Stimulated activated CD8-positive, alpha-beta memory T cell treated with anti-CD3 and anti-CD28 coated beads, Interleukin-2, amount 100 ng/mL, for 1 hour (primary cell): ENCODE measurements at places on chromosomes 12 and 14.

DNA sequence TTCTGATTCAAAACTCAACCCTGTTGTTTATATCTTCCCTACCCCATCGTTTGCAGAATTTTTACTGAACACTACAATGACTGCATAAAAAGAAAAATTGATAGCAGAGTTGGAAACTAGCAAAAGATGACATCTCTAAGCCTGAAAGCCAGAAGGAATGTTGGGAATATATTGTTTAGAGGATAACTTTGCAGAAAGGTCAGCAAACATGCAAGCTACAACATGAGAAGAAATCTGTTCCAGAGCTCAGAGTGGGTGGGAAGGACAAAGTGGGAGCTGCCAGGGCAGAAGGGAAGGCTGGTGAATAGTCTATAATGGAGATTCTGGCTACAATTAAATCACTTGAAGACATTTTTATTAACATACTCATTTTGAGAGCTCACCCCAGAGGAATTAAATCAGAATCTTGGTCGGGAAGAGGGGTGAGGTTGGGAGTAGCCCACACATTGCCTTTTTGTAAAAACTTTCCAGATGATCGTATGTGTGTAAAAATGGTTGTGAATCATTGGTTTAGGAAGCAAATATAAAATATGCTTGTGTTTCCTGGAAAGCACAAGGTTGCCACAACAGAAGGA, 574.8 kb downstream of the FLRT2 start:
- DNase-seq, result no peak

GRCh38 chr14:78486081-78486480, 315.9 kb downstream of the NRXN3 start:
- no peak for DNase-seq

GRCh38 chr12:12159988-12160387, 89.2 kb downstream of the BCL2L14 start:
- DNase-seq, result no peak

- DNase-seq, result no peak
Measured at GRCh38 chr12:53062011-53062961, 12.4 kb downstream of the TNS2 start.

- no peak for DNase-seq
Measured at GRCh38 chr12:4796694-4797482, 76.7 kb downstream of the GALNT8 start.

GRCh38 chr14:75871181-75871880, 110.5 kb downstream of the TGFB3 start:
- no peak for DNase-seq

DNA sequence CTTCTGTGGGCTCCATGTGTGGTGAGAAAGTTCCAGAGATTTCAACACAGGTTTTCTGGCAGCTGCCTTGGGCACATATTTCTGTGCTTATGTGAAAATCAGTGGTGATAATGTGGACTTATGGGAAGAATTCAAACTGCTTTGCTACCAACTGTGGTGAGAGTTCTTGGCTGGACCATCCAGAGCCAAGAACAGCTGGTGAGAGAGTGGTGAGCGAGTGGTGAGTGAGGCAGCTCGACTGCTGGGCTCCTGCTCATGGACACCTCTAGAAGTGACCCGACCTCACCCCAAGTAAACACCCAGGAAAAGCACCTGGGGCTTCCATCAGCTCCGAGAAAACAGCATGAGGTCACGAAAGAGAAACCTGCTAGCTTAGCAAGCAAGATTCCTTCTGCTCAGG, 106.4 kb downstream of the PIWIL1 start:
- DNase-seq, result no peak

- DNase-seq, result no peak
Measured at GRCh38 chr14:57189070-57189469, 79.6 kb downstream of the EXOC5 start.

- no peak for DNase-seq
Measured at GRCh38 chr12:66679461-66680084, 697 bp upstream of the GRIP1 start.

DNA sequence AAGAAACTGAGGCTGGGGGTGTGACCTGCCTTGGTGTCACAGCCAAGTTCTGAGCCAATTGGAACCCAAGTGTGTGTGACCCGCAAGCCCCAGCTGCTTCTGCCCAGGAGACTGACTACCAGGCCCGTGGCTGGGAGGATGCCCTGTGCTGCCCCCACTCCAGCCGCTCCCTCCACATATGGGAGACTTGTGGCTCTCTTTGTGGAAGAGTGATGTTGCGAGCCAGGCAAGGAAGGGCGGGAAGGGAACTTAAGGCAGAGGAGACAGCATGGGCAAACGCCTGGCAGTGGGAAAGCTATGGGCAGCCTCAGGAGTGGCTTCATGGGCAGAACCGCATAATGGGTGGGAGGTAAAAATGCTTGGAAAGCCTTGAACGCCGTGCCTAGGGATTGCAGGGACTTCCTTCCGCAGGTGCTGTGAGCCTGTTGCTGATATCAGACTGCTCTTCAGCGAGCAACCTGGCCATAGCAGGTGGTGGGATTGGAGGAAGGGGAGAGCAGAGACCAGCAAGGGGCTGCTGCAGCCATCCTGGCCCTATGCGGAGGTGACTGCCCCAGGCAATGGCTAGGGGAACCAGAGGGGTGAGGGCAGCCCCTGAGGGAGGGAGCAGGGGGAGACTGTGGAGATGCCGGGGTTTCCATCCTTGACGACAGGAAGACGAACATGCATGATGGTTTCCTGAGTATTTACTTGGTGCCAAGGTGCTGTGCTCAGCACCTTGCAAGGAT, 115.7 kb downstream of the LGMN start:
- DNase-seq, result no peak

GRCh38 chr14:54472315-54472714, 16.5 kb downstream of the GMFB start:
- DNase-seq, result no peak

GRCh38 chr12:14188744-14189143, 176.7 kb upstream of the ATF7IP start:
- no peak for DNase-seq

DNA sequence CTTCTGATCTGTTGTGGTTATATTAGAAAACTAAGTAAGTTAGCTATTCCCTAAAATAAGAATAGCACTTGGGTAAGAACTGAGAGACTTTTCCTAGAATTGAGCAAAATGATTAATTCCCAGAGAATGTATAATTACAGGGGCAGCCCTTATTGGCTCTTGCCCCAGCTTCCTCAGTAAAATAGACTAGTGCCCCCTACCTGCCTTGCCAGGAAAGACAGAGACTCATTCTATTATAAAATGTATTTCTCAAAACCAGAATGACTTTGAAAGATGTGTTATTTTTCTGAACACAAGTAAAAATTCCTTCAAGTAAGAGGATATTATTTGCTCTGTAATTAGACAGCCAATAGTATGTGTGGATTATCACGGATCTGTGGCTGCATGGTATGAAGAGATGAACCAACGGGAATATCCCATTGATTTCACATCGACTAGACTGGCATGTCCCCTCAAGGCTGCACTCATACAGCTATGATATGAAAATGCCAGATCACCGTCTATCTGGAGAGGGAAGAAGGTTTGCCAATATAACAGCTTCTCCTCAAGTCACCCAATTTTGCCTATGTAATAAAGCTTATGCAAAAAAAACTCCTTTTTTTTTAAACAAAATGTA, 7.4 kb upstream of the GLRX5 start:
- DNase-seq, result no peak

DNA sequence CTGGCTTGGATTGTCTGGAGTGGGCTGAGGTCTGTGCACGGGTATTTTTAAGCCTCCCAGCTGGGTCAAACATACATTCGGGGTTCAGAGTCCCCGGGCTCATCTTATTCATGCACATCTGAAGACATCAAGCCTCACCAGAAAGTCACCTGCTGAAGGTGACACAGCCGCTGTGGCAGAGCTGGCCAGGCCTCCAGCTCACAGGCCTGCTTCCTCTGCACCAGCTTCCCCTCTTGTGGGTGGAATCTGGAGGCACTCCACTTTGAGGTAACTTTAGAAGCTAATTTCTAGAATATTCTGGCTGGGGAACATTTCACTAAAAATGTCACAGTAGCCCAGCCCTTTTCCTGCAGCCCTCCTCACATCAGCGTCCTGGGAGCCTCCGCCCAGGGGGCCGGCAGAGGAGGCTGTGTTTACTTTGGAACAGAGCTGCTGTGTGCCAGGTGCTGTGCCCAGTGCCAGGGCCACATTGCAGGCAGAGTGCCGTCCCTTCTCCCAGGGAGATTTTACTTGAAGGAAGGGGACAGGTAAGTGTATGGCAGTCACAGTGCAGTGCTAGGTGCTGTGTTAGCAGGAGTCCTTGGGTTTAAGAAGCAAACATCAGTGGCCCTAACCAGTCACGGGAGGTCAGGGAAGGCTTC, 62.2 kb downstream of the TSPAN11 start:
- no peak for DNase-seq

- no peak for DNase-seq
Measured at GRCh38 chr12:79895071-79895470, 39.8 kb downstream of the PPP1R12A start.

GRCh38 chr14:81165188-81165587, 55.6 kb downstream of the GTF2A1 start:
- no peak for DNase-seq

DNA sequence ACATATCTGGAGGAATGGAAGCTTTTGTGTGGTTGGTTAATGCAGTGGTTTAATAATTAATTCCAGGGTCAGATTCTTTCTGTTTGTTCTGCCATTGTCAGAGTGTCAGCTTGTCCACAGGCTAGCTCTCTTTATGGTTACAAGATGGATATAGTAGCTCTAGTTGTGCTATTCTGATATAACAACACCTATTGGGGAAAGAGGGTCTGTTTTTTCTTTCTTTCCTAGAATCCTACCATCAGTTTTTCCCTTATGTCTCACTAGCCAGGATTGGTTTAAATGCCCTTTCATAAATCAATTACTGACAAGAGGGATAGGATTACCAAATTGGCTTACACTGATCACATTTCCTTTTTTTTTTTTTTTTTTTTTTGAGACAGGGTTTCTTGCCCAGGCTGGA, 27.8 kb downstream of the CNOT2 start:
- DNase-seq, result no peak

GRCh38 chr14:96194657-96195431, 9.8 kb upstream of the BDKRB2 start:
- DNase-seq, result no peak

GRCh38 chr14:99790201-99790977, 2.8 kb upstream of the EML1 start:
- DNase-seq, result no peak

DNA sequence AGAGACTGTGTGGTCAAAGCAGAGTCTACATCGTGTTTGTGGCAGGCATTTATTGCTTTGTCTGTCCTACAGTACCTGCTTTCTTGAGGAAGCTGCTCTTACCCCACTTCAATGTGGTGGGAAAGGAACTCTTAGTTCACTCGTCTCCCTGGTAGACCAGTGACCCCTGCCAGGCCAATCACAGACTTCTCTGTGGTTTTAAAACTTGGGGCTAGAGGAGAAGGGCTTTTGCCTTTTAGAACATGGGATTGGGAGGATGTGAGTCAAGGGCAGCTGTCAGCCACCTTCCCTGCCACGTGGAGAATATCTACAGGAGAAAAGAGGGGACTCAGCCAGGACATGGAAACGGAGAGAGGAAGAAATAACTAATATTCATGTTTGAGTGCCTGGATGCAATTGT, 36.8 kb upstream of the TMED10 start:
- DNase-seq, result no peak

GRCh38 chr12:91896286-91897024, 249.2 kb downstream of the BTG1 start:
- DNase-seq, result no peak

- no peak for DNase-seq
Measured at GRCh38 chr12:16307856-16308475, 30.5 kb upstream of the SLC15A5 start.

- no peak for DNase-seq
Measured at GRCh38 chr12:2380946-2381345, 328.2 kb downstream of the CACNA1C start.

GRCh38 chr12:100553936-100554335, 19.5 kb upstream of the GAS2L3 start:
- DNase-seq, result no peak

DNA sequence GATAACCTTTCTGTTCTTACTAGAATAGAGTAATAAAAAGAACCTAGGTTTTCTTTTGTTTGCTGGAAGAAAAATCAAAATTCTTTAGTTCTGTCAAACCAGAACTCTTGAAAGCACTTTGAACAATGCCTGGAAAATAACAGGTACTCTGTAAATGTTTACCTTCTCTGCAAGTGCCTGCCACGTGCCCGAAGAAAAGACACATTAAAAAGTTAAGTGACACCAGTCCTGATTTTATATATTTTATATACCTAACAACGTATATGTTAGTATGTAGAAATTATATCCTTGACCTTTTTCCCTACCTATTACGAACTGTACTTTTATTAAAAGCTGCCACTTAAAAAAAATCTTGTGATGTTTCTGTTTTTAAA, 976 bp downstream of the THAP2 start:
- DNase-seq, result no peak

GRCh38 chr12:105449431-105449830, 118.9 kb downstream of the C12orf75 start:
- no peak for DNase-seq

DNA sequence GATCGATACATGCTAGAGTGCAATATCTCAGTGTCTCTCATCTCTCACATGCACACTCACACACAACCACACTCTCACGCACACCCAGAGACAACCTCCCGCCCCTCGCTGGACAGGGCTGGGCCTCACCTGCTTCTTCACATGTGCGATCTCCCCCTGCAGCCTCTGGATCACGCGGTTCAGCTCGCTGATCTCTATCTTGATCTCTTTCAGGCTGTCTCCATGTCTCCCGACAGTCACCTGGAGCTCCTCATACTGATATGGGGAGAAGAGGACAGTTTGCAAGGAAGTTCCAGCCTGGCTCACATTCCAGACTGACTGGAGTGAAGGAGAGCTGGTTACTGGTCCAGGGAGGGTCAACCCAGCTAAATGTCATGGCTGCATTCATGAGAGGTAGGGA, 4.4 kb downstream of the KRT2 start:
- no peak for DNase-seq

DNA sequence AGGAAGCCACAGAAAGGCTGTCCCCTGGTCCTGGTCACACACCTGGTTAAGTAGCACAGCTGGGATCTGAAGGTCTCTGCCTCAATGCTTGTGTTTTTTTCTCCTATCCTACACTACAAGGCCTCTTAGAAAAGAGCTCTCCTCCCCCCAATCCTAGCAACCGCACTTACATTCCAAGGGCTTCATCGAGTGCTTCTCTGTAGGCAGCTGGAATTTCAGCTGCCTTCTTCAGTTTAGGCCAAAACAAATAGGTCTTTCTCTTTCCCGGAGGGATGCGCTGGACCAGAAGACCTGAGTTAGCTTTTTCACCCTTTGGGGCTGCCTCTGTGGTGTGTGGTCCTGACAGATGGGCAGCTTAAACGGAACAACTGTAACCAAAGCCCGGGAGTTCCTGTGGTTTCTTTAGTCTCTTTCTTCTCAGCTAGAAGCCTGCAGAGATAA, 109.7 kb downstream of the GPATCH2L start:
- no peak for DNase-seq

DNA sequence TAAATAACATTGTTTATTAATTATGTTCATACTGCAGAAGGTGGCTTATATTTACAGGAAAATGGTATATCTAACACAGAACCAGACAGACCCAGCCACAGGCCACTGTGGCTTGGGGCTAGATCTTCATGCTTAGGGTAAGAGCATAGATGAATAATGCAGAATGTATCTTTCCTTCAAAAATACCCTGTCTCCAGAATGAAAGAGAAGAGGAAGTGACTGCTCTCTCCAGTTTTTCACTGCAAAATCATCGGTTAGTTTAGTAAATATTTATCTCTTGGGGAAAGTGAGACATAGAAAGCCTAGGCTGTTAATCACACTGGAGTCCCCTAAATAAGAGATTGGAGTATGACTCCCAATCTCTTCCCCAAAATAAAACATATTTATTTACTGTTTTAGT, 453.7 kb downstream of the NAV3 start:
- no peak for DNase-seq

GRCh38 chr12:68853396-68854077, 45.6 kb downstream of the MDM2 start:
- DNase-seq, result no peak

GRCh38 chr12:108475396-108475795, 39.7 kb upstream of the FICD start:
- no peak for DNase-seq
